ENCODE measurements at places on chromosomes 16 and 17.
A peak's percentile ranks its signal among the peaks of the same experiment; 100 is the strongest.

DNA sequence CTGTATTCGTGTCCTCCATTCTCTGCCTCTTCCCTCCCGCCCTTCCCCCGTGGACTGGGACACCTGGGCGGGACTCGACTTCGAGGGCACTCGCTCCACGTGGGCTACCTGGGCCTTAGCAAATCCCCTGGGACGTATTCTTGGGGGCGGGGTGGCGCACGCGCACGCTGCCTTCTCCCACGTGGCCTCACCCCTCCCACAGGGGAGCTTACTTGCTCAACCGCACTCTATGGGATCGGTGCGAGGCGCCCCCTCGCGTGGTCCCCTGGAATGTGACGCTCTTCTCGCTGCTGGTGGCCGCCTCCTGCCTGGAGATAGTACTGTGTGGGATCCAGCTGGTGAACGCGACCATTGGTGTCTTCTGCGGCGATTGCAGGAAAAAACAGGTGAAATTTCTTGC, 3.5 kb downstream of the VMO1 start:
- peak; percentile 23 for DNase-seq

DNA sequence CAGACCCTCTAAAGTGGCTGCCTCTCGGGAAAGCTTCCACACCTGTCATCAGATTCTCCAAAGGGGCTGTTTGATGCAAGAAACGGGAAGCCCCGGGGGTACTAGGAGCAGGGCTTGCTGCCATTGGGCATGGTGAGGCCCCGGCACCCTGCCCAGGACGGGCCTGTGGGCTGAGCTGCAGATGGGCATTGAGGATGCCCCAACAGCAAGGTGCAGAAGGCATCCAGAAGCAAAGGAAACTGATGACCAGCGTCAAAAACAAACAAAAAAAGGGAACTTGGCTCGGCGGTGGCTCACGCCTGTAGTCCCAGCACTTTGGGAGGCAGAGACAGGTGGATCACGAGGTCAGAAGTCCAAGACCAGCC, 1.5 kb upstream of the LIMD2 start:
- no peak for DNase-seq

DNA sequence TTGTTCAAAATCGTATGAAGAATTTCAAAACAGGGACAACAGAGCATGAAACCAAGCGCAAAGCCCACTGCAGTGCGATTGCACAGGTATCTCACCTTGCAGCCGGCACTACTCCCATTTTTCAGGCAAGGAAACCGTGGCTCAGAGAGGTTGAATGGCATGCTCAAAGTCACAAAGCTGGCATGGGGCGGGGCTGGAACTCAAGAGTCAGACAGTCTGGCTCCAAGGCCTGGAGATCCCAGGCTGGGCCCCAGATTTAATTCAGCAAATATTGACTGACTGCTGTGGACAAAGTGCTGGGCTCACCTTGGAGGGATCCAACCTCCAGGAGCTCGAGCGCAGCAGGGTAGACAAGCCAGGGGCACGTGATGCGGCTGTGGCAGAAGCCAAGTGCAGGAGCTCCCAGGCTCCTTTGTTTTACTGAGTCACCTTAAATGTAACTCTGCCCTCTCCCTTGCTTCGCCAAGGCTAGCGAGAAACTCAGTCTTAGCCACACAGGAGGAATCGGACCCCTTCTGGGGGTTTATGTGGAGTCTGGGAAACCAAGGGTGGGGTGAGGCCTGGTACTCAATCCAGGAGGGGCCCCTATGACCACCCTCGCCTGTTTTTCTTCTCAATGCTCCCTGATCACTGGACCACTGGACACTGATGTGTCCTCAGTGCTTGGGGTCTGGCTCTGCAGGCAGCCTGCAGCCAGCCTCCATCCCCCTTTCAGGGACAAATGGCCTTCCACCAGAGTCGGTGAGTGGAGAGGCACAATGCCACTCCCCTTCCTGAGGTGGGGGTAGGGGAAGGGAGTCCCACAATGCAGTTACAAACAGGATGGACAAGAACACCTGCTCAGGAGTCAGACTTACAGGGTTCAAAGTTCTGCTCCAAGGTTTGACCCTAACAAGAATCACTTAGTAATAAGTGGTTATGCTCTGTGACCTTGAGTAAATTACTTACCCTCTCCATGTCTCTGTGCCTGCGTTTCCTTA, 3.9 kb upstream of the SPATA20 start:
- no peak for DNase-seq

DNA sequence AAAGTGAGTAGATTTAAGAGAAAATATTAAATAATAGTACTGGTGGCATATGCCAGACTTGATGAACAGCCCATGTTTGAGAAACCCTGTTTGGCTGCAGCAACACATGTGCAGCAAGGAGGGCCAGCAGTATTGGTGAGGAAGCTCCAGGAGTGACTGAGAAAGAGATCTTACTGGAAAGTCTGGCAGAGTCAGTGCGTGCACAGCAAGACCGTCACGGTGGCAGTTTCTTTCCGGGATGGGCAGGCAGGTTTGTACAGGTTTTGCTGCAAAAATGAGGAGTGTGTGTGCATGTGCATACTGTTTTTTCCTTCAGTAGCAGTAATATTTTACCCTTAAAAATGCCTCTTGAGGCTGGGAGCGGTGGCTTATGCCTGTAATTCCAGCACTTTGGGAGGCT, 41.4 kb downstream of the KSR1 start:
- DNase-seq: no peak

All from A673 (cell line).